ENCODE measurements at places on chromosomes 2 and 18. TPM values are rescaled to one million over a fixed set of nuclear protein-coding genes. Genes with fewer than 3 reads are reported as not detected.

Gene SERPINE2
- total RNA-seq, result 13.6 TPM

DNA sequence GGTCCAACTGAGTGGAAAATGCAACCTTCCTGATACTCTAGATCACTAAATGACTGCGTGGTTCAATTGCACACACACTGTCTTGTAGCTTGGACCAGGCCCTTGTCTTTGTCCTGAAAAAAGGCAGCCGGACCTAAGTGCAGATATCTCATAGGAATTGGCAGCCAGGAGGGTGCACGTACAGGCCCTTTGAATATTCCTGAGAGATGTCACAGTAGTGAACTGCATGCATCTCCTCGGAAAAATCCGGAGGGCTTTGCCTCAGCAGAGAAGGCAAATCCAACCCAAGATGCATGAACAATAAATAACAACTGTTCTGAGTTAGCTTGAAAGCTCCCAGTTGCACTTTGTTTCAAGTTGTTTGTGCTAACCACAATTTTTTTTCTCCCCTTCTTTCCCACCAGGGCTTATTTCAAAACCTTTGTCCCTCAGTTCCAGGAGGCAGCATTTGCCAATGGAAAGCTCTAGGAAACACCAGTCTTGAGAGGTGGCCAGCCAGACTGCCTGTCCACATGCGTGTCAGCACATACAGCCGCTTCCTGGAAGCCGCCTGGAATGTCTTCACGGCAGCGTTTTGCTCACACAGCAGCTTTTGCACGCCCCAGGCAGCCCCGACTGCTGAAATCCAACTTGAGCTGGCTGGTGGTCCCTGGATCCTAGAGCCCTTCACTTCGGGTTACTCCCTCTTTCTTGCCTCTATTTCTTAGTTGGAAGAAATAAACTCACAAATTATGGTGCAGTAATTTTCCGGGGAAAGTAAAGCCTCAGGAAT lies 54.4 kb upstream of the FOSL2 start:
- no peak overlapping the region for H3K4me3 ChIP-seq
- DNase-seq, result peak; percentile 48
- H3K36me3 ChIP-seq, result no peaks in the 10 kb centered on the region
- H3K27ac ChIP-seq, result peak overlapping the region; percentile 43

Gene SIX2
- 0.10 TPM for total RNA-seq

Gene IL36A
- total RNA-seq, result not detected

DNA sequence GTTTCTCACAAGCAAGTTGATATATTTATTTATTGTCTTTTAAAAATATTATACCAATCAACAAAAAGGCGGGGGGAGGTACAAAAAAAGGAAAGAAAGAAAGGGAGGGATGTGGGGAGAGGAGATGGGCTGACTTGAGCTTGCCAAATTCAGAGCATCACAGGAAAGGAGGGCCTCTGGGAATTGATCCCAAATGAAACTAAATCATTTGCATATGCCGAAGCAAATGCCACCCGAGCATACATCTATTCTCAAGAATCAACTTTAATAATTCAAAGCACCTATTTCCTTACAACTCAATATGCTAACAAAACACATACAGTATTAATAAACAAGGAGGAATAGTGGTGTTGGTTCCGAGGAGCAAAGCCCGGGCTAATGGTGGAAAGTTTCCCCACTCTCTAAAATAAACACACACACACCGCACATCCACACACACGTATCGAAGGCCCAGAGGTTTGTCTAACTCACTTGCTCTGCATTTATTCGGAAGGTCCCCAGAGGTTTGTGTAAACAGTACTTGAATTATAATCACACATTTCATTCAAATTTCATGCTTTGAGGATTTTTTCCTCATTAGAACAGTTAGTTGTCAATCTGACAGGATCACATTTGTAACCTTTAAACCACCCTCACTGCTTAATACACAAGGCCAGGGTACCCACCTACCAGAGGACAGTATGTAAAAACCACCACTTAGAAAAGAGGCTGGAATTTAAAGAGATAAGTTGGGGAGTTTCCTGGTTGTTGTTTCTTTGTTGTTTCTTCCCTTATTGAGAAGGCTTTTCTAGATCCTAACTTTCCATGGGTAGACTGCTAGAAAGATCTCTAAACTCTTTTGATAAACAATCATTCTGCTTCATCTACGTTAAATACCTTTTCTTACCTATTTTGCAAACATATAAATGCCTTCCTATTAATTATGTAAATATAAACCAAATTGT lies 264.7 kb downstream of the TCF4 start:
- peak overlapping the region; percentile 80 for H3K27ac ChIP-seq
- H3K4me1 ChIP-seq, result no peaks in the 10 kb centered on the region
- H3K27me3 ChIP-seq, result peaks cover 6% of the 10 kb centered on the region
- DNase-seq, result no peak

Gene KIAA2012
- not detected for total RNA-seq
